T-cell (primary cell): ENCODE measurements at places on chromosomes 4 and X. TPM values are rescaled to one million over a fixed set of nuclear protein-coding genes. Genes with fewer than 3 reads are reported as not detected.

The ZNF711 gene
- 1.4 TPM for total RNA-seq

The CHST7 gene
- total RNA-seq, result 6.3 TPM

GRCh38 chrX:2679534-2680485 is 11.3 kb upstream of the CD99 start:
- no peak for DNase-seq
- no peaks in the 10 kb centered on the region for H3K4me1 ChIP-seq
- H3K4me3 ChIP-seq, result no peak overlapping the region

The MAGEA2B gene
- not detected for total RNA-seq

- no peak overlapping the region for H3K27ac ChIP-seq
- H3K4me3 ChIP-seq, result no peak overlapping the region
- no peaks in the 10 kb centered on the region for H3K27me3 ChIP-seq
- no peak for DNase-seq
- H3K4me1 ChIP-seq, result peaks cover 9% of the 10 kb centered on the region
- no peaks in the 10 kb centered on the region for H3K36me3 ChIP-seq
These were observed 3.9 kb upstream of the SAT1 start for GRCh38 chrX:23779025-23779424.

The PPID gene
- 14.6 TPM for total RNA-seq

- no peak overlapping the region for H3K27ac ChIP-seq
- DNase-seq, result no peak
- no peaks in the 10 kb centered on the region for H3K27me3 ChIP-seq
- H3K4me1 ChIP-seq, result no peaks in the 10 kb centered on the region
- no peaks in the 10 kb centered on the region for H3K36me3 ChIP-seq
- no peak overlapping the region for H3K4me3 ChIP-seq
These were observed 1018.4 kb upstream of the TENM3 start for GRCh38 chr4:181224852-181225251.

DNA sequence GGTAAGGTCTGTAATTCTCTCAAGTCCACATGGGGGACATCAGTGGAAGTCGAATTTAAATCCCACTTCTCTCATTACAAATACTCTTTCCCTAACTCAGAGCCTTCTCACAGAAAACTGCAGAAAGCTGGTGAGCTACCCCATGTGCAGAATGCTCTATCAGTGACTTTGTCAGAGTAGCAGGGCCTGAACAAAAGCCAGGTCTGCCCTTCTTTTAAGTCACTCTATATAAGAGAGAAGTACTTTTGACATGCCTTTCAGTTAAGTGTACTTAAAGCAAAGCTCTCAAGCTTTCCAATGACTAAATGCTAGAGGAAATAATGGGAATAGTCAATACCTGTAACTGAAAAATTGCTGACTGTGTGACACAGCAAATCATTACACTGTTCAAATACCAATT is 323.1 kb downstream of the KCNIP4 start:
- DNase-seq, result no peak
- H3K4me1 ChIP-seq, result no peaks in the 10 kb centered on the region
- H3K27ac ChIP-seq, result no peak overlapping the region
- no peaks in the 10 kb centered on the region for H3K27me3 ChIP-seq
- no peaks in the 10 kb centered on the region for H3K36me3 ChIP-seq

DNA sequence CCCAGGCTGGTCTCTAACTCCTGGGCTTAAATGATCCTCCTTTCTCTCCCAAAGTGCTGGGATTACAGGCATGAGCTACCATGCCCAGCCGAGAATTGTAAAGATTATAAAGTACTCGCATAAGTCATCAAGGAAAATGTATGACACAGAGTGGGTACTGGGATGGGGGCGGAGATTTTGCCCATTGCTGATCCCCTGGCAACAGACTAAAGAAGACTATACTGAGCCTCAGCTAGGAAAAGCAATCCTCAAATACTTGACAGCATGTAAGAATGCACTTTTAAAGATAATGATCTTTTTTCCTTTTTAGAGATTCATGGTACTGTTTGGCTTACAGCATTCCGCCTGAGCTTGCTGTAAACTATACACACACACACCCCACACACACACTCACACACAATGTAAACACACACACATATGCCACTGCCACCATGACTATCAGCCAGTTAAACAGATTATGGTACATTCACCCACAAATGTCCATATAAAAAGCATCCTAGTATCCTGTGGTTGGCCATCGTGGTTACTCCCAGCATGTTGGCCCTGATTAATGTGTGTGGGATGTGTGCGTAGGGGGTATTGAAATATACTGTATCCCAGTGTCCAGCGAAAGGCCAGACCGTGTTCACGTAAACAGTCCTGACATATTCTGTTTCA is 113.0 kb downstream of the AMELX start:
- no peak overlapping the region for H3K27ac ChIP-seq
- no peaks in the 10 kb centered on the region for H3K36me3 ChIP-seq
- no peak overlapping the region for H3K4me3 ChIP-seq
- DNase-seq, result no peak
